ENCODE measurements at places on chromosomes 2 and 18.

GRCh38 chr2:191728750-191729624, 51.1 kb downstream of the NABP1 start:
- no peak for DNase-seq

- no peak for DNase-seq
Measured at GRCh38 chr18:23387265-23387664, 65.8 kb upstream of the RIOK3 start.

DNA sequence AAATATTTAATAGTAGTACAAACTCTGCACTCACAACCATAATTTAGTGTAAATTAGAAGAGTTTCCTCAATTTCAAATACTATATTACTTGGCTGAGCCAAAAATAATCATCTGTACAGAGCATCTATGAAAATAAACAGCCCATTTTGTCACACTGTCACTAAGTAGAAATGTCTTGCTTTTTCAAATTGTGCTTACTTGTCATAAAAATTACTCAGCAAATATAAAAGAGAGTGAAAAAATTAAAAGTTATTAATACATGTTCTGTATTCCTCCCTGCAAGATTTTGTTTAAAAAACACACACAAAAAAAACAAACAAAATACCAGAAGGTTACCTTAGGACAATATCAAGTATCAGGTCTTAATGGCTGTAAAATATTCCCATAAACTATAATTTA, 155.7 kb downstream of the DLGAP1 start:
- no peak for DNase-seq

DNA sequence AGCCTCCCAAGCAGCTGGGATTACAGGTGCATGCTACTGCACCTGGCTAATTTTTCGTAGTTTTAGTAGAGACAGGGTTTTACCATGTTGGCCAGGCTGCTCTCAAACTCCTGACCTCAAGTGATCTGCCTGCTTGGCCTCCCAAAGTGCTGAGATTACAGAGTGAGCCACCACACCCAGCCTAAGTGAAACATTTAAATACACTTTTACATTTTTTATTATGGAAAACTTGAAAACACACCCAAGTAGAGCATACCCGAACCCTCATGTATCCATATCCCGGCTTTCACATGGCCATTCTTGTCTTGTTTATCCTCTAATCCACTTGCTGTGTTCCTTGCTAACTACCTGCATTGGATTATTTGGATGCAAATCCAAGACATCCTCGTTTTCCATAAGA, 13.2 kb upstream of the AGPS start:
- no peak for DNase-seq

DNA sequence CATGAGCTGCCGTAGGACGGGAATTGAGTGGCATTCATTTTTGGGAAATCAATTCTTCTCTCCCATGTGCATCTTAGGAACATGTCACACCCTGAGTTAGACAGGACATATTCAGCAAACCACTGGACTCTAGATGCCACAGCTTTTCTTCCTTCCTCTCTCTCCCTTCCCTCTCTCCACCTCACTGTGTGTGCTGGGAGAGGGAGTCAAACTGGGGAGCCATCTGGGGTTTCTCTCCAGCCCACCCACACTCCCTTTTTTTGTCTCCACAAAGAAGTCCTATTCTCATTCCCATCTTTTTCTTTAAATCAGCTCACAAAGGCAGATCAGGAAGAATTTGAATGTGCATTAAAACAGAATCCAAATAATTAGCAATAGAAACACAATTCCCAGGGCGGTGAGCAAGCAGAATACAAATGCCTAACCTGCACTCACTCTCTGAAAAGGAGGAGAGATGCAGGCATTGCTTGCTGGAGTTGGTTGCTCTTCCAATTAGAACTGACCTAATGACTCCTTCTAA, 15.4 kb downstream of the CD28 start:
- DNase-seq = no peak

DNA sequence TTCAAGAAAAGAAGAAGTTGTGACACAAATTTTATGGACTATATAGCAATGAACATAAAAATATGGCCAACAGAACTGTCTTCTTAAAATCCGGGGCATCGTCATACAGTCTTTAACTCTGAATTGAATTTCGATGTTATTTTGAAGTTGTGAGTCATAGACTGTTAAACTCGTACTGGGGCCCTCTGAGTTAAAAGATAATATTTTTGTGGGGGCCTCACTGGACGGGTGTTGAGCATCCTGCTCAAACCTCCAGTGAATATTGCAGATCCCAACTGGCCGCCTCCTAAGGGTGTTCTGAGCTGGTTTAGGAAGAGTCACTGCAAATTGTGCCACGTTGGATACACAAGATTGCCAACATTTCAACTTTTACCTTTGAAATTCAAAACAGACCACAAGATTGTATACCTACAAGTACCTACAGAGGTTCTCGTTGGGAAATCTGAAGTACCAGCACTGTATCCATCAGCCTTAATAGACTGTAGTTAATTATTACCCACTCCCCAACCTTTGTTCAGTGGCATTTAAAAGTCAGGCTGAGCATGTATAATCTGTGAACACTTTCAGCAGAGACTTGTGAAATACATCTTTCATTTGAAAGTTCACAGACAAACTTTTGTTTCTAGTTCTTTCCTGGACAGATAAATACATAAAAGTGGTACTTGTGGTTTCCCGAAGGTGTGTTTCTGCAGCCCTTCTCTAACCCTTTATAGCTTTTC, 27.8 kb downstream of the KLHL23 start:
- DNase-seq = no peak

GRCh38 chr2:175156534-175156933, 11.5 kb downstream of the ATF2 start:
- no peak for DNase-seq

- no peak for DNase-seq
Measured at GRCh38 chr2:71224935-71225334, 2.0 kb downstream of the PAIP2B start.

GRCh38 chr2:54939446-54940118, 110.7 kb downstream of the RTN4 start:
- no peak for DNase-seq

- DNase-seq = no peak
Measured at GRCh38 chr18:54952026-54952425, 7.2 kb downstream of the CCDC68 start.

DNA sequence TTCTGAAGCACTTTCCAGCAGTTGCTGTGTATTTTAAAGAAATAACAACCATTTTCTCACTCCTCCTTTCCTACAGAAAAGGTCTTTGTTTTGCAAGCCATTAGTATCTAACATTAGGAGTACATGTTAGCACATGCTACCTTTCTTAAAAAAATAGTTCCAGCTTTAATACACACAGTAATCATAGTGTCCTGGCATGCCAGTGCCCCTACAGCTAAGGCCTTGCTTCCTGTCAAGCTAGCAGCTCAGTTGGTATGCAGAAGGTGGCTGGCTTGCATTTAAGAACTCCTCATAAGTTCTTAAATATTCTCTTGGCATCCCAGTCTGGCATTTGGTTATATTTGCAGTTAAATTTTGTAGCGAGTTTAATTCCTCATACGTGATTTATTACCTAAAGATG, 141.3 kb upstream of the IL1R2 start:
- no peak for DNase-seq

- no peak for DNase-seq
Measured at GRCh38 chr2:23412556-23413155, 27.7 kb downstream of the KLHL29 start.

DNA sequence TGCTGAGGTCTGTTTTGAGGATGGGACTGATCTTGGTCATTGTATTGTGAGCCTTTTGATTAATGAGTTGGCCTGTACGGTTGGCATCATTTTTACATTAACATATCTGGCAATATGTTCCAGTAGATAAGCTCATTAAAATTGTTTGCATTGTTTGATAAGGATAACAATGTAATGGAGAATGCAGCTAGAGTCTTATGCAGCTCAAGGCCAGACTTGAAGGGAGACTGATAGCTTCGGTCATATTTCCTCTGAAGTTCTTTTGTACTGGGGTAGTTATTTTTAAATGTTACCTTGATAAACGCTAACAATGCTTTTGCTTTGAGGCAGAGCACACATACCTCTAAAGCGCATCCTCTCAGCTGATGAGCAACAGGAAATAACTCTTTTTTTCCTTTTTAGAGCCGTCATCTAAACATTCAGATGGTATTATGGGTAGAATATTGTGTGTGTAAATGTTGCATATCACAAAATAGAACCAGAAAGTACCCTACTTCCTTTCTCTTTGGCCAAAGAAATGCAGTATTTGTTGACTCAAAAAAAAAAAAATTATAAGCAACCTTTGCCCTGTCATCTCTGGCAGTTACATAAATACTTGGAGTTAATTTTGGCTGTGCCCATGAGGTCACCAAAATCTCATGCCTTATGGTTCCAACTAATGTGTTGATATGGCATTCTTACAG, 1.3 kb downstream of the MAPRE2 start:
- DNase-seq = no peak

DNA sequence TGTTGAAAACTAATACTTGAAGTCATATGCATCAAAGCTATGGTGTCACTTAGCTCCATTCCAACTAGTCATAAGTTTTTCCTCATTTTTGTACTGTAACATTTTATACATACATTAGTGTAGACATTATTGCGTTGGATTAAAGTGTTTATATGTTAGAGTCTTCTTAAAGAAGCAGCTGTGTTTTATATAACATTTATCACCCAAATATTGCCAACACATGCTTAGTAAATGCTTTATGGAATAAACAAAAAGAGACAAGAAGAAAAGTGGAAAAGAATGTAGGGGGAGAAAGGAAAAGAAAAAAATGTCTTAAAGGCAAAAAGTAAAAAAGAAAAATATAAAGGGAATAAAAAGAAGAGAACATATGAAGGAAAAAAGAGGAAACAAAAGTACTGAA, 1314.3 kb upstream of the CELF4 start:
- DNase-seq = no peak

- no peak for DNase-seq
Measured at GRCh38 chr18:45109271-45109670, 428.6 kb downstream of the SETBP1 start.

DNA sequence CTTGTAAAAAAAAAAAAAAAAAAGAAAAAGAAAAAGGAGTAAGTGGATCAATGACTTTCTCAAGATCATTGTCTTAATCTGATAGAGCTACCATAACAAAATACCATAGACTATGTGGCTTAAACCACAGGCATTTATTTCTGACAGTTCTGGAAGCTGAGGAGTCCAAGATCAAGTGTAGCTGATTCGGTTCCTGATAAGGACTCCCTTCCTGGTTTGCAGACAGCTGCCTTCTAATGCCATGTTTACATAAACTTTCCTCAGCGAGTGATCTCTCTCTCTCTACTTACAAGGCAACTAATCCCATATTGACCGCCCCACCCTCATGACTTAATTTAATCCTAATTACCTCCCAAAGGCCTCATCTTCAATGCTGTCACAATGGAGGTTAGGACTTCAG, 36.5 kb upstream of the SIX2 start:
- no peak for DNase-seq
